RWPE2 (cell line): ENCODE measurements at places on chromosomes 2 and 18.
A peak's percentile ranks its signal among the peaks of the same experiment; 100 is the strongest.

DNA sequence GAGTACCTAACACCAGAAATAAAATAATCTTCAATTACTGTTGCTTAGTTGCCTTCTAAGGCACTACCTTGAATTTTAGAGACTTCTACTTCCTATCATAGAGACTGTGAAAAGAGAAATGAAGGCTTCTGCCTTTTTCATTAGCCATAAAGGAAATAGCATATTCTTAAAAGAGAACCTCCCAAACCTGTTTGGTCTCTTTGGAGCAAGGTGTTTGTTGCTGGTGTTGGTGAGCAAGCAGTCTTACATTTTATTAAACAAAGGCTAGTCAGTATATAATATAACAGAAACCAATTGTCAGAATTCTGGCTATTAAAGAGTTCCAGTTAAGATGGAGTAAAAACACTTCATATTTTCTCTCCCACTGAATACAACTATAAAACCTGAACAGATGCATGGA is 116.4 kb downstream of the TAF4B start:
- no peaks in the 10 kb centered on the region for H3K27me3 ChIP-seq
- no peak for DNase-seq
- H3K4me1 ChIP-seq: no peaks in the 10 kb centered on the region
- H3K4me3 ChIP-seq: no peak overlapping the region
- no peak overlapping the region for H3K27ac ChIP-seq

DNA sequence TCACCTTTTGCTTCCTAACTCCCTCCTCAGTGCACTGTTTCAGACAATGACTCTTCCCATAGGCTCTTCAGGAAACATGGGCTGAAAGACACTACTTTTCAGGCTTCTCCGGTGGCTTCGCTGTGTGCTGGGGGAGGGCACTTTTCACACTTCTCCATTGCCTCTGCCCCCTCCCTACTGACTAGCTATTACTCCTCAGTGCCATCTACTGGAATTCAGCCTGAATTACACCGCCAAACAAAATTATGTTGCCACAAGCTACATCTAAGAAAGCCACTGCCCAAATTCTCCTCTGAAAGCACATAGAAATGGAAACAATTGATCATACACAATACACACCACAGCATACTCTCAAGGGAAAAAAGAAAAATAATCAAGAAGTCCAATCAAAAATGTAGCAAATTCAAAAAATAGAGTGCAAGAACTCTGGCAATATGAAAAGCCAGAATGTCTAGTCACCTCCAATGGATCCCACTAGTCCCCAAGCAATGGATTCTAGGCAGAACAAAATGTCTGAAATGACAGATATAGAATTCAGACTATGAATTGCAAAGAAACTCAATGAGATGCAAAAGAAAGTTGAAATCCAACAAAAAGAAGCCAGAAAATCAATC is 1139.4 kb upstream of the GYPC start:
- no peak for DNase-seq
- no peaks in the 10 kb centered on the region for H3K36me3 ChIP-seq
- no peak overlapping the region for H3K4me3 ChIP-seq
- no peak overlapping the region for H3K27ac ChIP-seq

GRCh38 chr2:169415233-169415748 is 53.0 kb upstream of the LRP2 start:
- no peak overlapping the region for H3K27ac ChIP-seq
- no peaks in the 10 kb centered on the region for H3K4me1 ChIP-seq
- H3K4me3 ChIP-seq: no peak overlapping the region
- H3K36me3 ChIP-seq: no peaks in the 10 kb centered on the region
- no peak for DNase-seq

GRCh38 chr2:60899230-60899891 is 18.0 kb downstream of the REL start:
- no peak for DNase-seq
- no peaks in the 10 kb centered on the region for H3K4me1 ChIP-seq
- H3K27ac ChIP-seq: no peak overlapping the region
- peaks cover 47% of the 10 kb centered on the region for H3K36me3 ChIP-seq
- H3K4me3 ChIP-seq: no peak overlapping the region

- H3K4me1 ChIP-seq: peaks cover 8% of the 10 kb centered on the region
- DNase-seq: peak; percentile 84
- no peak overlapping the region for H3K27ac ChIP-seq
- no peak overlapping the region for H3K4me3 ChIP-seq
- H3K36me3 ChIP-seq: no peaks in the 10 kb centered on the region
Observed at GRCh38 chr18:48222118-48222517, 187.1 kb downstream of the ZBTB7C start.

DNA sequence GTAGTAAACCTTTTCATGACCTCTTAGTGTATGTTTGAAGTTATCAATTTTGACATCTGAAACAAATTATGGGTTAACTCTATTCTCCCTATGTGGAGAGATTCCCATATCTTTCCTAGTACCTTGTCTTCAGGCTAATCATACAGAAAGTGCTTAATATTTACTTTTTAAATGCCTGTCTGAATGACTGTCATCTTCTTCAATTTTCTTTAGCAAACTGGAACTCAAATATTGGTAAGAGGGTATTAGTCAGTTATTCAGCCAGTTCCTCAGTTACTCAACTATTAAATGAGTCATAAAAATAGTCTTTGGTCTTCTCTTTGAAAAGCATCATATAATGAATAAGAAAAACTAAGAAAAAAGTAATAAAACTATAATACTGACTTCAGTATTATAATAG is 1038.0 kb upstream of the PIK3C3 start:
- no peaks in the 10 kb centered on the region for H3K36me3 ChIP-seq
- H3K27ac ChIP-seq: peak overlapping the region; percentile 29
- DNase-seq: no peak

DNA sequence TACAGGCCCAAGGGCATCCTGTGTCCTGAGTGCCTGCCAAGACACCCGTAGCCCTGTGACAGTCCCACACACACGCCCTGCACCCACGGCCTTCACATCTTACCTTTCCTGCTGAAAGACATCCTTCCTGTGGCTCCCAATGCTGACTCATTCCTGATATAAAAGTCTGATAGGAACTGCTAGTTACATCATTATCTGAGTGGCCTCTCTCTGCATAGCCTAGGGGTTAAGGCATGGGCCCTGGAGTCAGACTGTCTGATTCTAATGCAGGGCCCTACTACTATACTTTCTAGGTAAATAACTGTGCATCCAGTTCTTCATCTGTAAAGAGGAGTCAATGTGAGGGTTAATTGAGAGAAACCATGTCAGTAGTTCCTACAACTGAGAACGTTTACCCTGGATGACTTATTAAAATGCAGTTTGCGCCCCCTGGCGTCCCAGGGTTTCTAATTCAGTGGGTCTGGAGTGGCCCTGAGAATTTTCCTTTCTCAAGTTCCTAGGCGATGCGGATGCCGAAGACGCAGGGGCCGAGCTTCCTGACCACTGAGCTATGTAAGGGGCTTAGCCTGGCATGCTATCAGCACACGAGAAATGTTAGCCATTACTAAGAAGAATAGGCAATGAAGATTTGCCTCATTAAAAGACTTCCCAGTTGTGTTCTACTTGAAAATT is 6.0 kb upstream of the GPR45 start:
- H3K36me3 ChIP-seq: no peaks in the 10 kb centered on the region
- no peak overlapping the region for H3K4me3 ChIP-seq
- H3K4me1 ChIP-seq: no peaks in the 10 kb centered on the region

GRCh38 chr18:75827751-75828287 is 400.3 kb upstream of the SMIM21 start:
- no peaks in the 10 kb centered on the region for H3K27me3 ChIP-seq
- H3K4me1 ChIP-seq: no peaks in the 10 kb centered on the region
- no peak overlapping the region for H3K27ac ChIP-seq
- no peak for DNase-seq
- H3K4me3 ChIP-seq: no peak overlapping the region

DNA sequence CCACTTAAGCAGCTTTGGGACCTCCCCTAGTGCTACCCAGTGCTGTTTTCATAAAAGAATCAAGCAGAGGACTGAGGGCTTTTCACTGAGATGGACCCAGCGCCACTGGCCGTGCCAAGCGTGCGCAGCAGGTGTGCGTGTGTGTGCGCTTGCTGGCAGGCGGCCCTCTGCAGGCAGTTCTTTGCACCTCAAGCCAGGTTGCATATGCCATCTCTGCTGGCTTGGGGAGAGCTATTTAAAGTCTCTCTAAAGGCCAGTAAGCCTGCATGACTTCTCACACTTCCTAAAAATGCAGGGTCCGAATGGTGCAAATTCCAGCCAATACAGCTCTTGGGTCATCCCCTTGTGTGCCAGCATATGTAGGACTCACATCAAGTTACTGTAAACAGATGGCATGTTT is 255.5 kb downstream of the RNF152 start:
- no peak for DNase-seq
- H3K27me3 ChIP-seq: no peaks in the 10 kb centered on the region
- H3K36me3 ChIP-seq: no peaks in the 10 kb centered on the region
- no peak overlapping the region for H3K27ac ChIP-seq
- H3K4me3 ChIP-seq: no peak overlapping the region

GRCh38 chr2:39065616-39066015 is 55.2 kb downstream of the SOS1 start:
- H3K4me3 ChIP-seq: no peak overlapping the region
- H3K27me3 ChIP-seq: no peaks in the 10 kb centered on the region
- H3K4me1 ChIP-seq: peaks cover 13% of the 10 kb centered on the region
- peaks cover 3% of the 10 kb centered on the region; the same call in 1 of the 2 replicates for H3K36me3 ChIP-seq
- DNase-seq: no peak
- no peak overlapping the region for H3K27ac ChIP-seq

- H3K36me3 ChIP-seq: no peaks in the 10 kb centered on the region
- no peaks in the 10 kb centered on the region for H3K4me1 ChIP-seq
- no peaks in the 10 kb centered on the region for H3K27me3 ChIP-seq
- H3K27ac ChIP-seq: no peak overlapping the region
Observed at GRCh38 chr2:156327835-156328695, 4.5 kb downstream of the NR4A2 start.

DNA sequence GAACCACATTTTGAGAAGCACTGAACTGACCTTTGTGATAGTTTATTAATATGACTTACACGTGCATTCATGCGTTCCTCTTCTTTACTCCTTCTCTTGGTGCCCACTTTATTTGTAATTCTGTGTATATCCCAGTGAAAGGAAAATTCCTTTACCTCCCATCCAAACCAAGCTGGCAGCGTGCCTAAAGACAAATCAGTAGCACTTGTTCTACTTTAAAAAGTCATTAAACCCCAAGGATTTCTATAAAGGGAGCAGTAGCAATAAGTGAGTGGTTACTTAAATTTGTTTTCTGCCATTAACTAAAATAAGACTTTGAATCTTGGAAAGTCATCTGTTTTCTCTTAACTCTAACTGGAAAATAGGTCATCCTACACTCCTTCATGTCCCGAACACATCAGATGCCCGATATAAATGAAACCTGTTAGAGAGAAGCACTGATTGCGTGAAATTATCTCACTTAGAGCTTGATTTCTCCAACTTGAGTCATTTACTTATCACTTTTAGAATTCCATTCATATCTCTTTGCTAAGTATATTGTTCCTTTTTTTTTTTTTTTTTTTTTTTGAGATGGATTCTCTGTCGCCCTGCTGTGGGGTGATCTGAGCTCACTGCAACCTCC is 10.7 kb downstream of the PIK3C3 start:
- no peak overlapping the region for H3K4me3 ChIP-seq
- peaks cover 3% of the 10 kb centered on the region for H3K4me1 ChIP-seq
- DNase-seq: no peak
- H3K36me3 ChIP-seq: peaks cover 84% of the 10 kb centered on the region
- H3K27me3 ChIP-seq: no peaks in the 10 kb centered on the region

- no peak overlapping the region for H3K4me3 ChIP-seq
- H3K36me3 ChIP-seq: no peaks in the 10 kb centered on the region
- no peak for DNase-seq
- H3K27me3 ChIP-seq: peaks cover 36% of the 10 kb centered on the region
Observed at GRCh38 chr2:60569680-60570111, 16.2 kb upstream of the BCL11A start.

GRCh38 chr2:119702918-119703401 is 24.0 kb downstream of the TMEM177 start:
- no peaks in the 10 kb centered on the region for H3K27me3 ChIP-seq
- no peak overlapping the region for H3K27ac ChIP-seq
- no peak overlapping the region for H3K4me3 ChIP-seq
- H3K36me3 ChIP-seq: no peaks in the 10 kb centered on the region

GRCh38 chr2:238016526-238016925 is 44.3 kb upstream of the SCLY start:
- peaks cover 3% of the 10 kb centered on the region; the same call in 1 of the 2 replicates for H3K36me3 ChIP-seq
- no peak for DNase-seq
- H3K4me1 ChIP-seq: no peaks in the 10 kb centered on the region
- H3K4me3 ChIP-seq: no peak overlapping the region
- no peaks in the 10 kb centered on the region for H3K27me3 ChIP-seq

DNA sequence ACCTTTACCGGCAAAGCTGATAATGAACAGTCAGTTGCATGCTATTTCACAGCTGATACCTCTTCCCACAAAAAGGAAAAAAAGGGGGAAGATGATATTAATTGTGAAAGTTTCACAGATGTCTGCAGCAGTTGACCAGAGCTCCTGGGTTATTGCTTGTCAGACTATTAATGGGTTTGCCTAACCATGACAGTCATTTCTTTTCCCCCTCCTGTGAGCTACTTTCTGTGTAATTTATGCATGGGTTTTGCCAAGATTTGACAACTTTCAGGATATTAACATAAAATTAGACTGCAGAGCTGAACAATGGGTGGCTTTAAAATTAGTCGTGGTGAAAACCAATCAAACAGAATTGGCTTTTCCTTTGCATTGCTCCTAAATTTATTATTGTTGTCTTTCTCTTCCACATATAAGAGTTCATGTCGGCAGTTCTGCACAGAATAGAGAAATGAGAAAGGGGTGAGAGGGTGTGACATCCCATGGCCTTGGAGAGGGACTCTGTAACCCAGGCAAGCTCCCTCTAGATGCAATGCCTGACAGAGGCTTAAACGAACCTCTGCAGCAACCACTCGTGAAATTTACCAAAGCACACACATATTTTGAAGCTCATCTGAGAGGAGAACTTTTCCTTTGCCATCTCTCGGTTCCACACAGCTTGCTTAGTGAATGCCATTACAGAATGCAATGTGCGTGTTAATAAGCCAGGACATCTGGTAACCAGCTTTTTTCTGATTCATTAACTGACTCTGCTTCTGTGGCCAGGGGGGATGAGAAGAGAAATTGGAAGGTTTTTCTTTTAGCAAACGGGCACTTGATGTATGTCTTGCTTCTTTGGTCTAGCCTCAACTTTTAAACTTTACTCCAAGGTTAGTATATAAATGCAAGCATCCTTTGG is 82.2 kb upstream of the ITGA4 start:
- H3K27ac ChIP-seq: no peak overlapping the region
- H3K4me1 ChIP-seq: no peaks in the 10 kb centered on the region
- DNase-seq: no peak
- no peaks in the 10 kb centered on the region for H3K36me3 ChIP-seq

DNA sequence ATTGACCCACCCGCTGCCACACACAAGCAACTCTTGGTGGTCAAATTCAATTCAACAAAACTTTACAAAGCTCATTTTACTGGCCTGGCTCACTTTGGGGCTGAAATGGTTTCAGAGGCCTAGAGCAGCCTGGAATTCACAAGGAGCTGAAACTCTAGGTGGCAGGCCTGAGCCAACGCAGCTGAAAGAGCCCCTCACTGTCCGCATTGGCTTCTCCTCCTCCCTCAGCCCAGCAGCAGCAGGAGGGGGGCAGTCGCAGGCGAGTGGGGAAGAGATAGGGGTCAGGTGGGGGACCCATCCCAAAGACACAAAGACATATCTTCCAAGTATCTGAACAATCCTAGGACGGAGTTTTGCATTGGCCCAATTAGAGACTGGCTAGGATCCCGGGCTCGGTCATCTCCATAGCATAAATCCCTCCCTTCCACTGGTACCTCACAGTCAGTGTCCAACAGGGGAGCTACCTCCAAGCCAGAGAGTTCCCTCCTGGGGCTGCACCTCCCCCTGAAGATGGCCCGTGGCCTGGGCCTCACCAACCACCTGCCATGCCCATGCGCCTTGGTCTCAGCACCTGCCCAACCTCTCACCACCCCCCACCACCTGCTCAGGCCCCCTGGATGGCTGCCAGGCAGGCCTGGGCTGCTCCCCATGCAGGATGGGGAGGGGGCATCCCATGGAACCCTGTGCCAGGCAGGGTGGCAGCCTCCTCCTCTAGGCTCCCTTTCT is 113.4 kb downstream of the ZBTB7C start:
- no peaks in the 10 kb centered on the region for H3K36me3 ChIP-seq
- no peak for DNase-seq
- no peaks in the 10 kb centered on the region for H3K4me1 ChIP-seq
